ENCODE measurements at places on chromosomes 5 and 9.
A peak's percentile ranks its signal among the peaks of the same experiment; 100 is the strongest.

GRCh38 chr5:69052181-69052580 lies 41.6 kb upstream of the SLC30A5 start:
- no peak for DNase-seq

- no peak for DNase-seq
These were observed 56.7 kb downstream of the VAV2 start for GRCh38 chr9:133935328-133936005.

DNA sequence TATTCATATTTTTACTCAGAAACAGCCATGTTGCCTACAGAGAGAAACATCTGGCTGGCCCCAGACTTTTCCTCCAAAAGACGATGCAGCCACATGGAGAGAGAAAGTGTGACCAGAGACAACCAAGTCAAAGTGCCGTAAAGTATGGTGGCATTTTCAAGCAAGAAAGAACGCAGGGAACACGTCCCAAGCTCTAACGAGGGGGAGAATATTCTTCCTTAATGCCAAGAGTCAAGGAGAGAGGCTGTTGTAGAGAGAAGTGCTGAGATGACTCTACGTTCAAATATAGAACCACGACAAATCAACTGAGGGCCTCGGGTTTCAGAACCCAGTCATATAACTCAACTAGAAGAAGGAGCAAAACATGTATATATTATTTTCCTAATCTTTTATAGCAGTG lies 55.9 kb downstream of the FNBP1 start:
- no peak for DNase-seq

DNA sequence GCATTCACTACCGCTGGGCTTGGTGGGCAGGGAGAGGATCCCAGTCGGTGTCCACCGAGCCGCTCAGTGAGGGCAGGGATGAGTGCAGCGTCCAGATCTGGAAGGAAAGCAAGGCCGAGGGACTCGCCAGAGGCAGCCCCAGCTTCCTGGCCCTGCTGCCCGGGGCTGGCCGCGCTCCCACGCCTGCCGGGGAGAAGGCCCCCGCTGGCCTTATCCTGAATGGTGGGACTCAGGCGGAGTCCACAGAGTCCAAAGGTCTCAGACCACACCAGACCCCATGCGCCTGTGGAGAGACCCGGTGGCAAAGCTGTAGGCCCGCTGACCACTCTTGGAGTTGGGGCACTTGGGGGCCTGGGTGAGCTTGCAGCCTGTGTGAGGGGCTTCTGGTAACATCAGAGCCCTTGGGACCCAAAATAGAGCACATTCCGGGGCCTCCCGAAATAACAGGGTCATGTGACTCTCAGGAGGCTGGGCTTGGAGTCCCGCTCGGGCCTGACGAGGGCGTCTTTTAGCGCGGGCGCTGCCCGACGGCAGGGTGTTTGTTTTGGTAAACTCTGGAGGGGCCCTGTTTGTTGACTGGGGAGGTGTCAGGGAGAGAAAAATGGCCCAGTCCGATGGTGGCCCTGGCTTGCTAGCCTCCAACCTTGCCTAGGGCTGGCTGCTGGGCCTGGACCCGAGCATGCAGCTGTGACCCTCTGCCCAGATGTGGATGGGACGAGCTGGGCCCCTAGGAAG lies 2.8 kb downstream of the RXRA start:
- peak; percentile 35 for DNase-seq
